CD4-positive, alpha-beta T cell treated with Interleukin-15 for 4 hours (primary cell): ENCODE measurements at places on chromosomes 5 and 9.

DNA sequence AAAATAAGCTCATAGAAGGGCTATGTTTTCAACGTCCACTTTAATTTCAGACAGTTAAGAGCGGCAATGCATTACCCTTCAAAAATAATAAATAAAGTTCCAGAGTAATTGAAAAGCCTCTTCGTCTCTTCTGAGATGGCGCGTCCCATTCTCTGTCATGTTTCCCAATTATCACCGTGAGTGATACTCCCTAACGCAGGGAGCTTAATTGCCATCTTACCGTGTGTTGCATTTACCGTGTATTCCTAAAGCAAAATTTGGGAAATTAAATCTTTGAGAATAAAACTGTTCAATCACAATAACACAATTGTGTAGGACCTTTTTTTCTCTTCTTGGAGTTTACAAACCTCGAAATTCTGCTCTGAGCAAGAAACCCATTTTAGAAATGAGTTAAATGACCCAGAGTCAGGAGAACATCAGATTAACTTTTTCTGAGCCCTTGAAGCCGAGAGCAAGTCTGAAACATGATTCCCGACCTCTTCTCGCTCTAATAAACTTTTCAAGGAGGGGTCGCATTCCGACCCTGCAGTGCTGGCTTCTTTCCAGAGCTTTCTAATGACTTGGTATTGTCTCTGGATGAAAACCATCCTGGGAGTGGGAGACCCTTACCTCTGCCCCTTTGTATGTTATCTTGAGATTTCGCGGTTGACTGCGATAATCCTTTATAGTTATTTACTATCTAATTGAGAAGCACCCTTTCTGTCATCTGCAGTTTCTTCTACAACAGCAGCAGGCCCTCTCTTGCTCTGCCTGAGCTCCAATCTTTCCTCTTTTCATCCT is 251.5 kb downstream of the FSTL4 start:
- DNase-seq: no peak

DNA sequence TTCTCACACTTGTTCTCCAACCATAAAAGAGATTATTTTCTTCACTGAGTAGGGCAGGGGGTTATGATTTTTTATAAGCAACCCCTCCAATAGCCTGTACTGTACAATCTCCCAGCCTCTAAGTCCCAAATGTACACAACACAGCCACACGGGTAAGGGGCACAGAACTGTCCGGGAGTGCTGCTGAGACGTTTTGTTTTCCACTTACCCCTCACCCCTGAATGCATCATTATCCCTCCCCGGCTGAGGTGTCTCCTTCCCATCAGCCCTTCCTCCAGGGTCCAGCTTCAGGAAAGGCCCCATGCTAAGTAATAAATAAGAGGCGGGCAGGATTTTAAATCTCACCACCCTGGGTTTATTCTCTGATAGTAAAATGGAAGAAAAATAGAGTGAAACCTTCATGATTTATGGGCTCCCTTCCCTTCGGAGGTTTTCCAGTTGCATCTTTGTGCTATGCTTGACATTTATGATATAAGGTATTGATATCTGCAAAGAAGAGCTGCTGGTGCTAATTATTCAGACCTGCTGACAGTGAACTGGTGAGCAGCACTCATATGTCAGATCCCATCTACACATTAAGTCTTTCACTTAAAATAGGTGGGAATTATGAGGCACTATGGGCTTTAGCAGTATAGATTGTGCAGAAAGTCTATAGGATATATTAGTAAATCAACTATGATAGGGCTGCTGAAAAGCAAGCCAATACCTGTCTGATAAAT is 67.2 kb upstream of the MEGF10 start:
- DNase-seq: no peak

- no peak for DNase-seq
These were observed 102.1 kb downstream of the PAM start for GRCh38 chr5:102857076-102857818.

- no peak for DNase-seq
These were observed 27.6 kb downstream of the SEMA4D start for GRCh38 chr9:89470224-89470839.

DNA sequence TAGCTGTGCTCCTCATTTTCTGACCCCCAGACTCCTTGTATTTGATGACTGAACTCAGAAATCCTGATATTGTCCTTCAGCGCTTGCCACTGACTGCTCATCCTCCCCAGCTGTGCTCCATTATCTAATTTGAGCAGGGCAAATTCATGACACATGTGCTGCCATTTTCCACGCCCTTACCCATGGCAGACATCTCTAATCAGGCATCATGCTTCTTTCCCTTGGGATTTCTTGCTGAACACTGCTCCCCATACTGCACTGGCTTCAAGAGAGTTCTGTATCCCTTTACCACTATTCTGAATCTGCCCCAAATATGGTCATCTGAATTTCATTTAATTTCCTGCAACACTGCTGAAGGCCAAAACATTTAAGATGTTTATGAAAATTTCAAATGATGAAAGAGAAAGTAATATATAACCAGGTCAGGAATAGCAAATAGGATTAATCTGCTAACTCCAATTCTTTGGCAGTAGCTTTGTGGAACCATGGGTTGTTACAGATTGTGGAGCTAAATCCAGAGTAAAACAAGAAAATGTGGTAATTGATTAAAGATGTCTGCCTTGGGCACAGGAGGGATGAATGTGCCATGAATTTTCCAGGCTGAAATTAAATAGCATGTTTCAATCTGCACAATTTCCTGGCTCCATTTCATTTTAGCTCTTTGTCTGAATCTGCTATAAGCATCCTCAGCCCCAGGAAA is 93.6 kb downstream of the CYFIP2 start:
- no peak for DNase-seq

DNA sequence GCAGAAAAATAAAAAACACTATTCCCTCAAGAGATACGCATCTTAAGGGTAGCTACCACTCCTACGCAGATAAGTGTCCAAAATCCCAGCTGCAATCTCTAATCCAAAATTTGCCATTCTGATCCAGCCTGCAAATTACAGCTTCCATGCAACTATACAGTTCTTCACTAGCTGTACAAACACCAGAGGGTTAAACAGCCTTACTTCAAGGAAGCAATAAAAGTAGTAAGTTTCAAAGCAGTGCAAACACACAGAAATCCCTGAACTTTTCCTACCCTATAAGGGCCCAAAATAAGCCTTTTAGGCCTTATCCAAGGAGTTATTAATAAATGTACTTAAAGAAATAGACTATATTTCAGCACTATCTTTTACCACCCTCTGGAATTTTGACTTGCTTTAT is 39.5 kb downstream of the PWWP2A start:
- no peak for DNase-seq

GRCh38 chr9:136098844-136099243 is 3.8 kb upstream of the NACC2 start:
- DNase-seq: no peak

DNA sequence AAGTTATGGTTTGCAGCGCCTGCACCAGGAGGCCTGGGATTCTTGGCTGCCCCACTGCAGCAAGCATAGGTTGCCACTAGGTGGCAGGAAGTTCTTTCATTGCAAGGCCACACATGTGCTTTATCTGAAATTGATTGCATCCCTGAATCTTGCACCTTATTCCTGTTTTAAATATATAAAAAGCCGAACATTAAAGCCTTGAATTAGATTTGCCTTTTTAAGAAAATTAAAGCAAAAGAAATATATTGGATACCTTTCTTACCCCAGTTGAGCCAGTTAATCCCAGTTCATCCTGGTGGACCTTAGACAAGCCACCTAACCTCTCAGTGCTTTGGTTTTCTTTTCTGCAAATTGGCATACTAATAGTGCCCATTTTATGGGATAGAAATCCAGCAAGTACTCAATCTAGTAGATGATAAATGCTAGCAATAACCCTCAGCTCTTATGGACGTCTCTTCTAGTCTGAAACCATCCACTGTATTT is 6.3 kb upstream of the TRMT10B start:
- DNase-seq: peak; percentile 61

DNA sequence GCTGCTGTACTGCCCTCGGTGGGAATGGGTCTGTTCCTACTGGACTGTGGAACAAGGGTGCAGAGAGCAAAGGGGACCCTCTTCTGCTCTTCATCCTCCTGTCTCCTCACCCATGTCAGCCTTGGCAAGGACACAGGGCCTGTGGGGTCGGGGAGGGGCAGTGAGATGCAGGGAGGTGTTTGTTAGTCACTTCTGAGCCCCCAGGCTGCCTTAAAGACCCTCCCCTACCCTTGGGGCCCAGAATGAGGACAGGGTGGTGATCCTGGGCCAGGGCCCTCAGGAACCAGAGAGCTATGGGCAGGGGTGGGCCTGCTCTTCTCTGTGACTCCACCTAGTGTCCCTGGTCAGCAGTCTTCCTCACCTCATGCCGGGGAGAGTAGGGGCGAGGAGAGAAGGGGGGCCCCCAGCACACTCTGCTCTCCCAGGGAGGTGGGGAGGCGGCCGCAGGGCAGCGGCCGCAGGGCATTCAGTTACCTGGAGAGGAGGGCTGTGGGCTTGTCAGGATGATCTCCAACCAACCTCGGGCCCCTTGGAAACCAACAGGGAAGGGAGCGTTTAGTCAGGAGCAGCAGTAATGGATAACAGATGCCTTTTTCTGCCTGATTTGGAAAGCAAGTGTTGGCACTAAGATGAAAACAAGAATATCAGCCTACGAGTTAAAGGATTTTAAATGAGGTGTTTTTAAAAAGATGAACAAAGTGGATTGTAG is 62.0 kb upstream of the GARNL3 start:
- no peak for DNase-seq

DNA sequence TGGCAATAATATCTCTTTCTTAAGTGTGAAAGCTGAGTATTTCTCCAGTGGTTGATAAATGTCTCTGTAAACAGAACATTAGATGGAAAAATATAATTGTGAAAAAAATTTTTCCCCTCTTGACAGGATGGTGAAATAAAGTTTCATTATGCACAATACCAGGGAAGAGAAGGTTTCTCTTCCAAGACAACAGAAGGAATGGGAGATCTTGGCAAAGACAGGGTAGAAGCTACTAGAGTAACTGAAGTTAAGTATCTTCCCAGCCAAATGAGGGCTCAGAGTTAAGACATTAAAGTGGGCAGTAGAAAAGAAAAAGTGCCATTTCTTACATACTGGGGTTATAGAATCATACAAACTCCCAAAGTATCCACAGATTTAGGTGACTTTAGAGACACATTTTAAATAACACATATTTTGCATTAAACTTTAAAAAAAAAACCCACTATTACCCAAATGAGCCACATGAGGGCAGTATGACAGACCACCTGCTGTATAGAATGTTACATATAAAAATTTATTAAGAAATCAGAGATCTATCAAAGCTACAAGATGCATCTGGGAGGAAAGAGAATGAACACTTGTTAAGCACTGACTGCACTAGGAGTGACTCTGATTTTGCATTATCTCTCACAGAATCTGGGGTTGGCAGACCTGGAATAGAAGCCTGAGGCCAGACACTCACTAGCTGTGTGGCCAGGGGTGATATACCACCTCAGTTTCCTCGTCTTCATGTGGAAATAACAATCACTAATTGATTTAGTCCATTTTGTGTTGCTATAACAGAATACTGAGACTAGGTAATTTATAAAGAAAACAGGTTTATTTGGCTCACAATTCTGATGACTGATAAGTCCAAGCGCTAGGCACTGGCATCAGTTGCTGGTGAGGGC is 98.5 kb downstream of the ARSB start:
- DNase-seq: no peak

DNA sequence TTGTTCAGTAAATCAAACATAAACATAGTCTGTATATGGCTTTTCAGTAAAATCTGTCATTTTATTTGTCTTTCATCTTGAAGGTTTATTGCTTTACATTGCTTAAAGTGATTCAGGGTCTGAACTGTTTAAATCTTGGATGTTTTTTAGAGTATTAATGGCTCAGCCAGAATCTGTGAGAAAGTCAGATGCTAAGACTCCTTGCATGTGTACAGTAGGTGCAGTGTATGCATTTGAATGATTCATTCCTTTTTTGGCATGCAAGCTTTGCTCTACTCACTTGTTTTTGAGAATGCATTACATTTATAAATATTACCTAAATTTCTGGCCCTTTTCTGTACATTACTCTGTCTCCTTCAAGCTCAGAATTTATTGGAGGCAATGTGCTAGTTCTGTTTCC is 271.0 kb upstream of the RIOK2 start:
- no peak for DNase-seq

GRCh38 chr9:35515766-35516165 is 25.9 kb downstream of the RUSC2 start:
- DNase-seq: no peak

- DNase-seq: no peak
These were observed 340.2 kb downstream of the ADAMTS6 start for GRCh38 chr5:65141493-65141892.

- DNase-seq: no peak
These were observed 701 bp downstream of the PARP8 start for GRCh38 chr5:50667023-50667652.

DNA sequence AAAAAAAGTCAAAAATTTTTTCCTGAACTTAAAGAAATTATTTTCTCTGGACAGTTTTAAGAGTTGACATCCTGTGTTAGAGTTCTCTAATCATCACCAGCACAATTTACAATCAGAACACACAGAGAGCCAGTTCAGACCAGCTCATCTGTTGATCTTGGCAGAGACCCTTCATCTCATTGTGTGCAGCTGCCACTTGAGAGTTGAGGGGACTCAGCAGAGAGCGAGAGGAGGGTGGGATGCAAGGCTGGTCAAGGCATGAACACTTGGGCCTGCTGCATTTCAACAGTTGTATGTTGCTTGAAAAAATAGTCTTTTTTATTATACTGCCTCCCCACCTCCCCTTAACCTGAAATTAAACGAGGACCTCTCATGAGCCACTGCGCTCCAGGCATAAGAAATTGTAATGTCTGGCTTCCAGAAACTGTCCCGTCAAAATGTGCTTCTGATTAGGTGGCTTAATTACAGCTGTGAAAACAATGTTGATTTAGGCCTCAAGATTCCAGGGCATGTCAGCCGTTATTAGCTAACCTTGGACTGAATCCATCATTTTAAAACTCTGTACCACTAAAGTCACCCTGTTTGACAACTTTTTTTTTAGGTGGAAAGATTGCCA is 383.6 kb downstream of the CCDC171 start:
- DNase-seq: no peak

DNA sequence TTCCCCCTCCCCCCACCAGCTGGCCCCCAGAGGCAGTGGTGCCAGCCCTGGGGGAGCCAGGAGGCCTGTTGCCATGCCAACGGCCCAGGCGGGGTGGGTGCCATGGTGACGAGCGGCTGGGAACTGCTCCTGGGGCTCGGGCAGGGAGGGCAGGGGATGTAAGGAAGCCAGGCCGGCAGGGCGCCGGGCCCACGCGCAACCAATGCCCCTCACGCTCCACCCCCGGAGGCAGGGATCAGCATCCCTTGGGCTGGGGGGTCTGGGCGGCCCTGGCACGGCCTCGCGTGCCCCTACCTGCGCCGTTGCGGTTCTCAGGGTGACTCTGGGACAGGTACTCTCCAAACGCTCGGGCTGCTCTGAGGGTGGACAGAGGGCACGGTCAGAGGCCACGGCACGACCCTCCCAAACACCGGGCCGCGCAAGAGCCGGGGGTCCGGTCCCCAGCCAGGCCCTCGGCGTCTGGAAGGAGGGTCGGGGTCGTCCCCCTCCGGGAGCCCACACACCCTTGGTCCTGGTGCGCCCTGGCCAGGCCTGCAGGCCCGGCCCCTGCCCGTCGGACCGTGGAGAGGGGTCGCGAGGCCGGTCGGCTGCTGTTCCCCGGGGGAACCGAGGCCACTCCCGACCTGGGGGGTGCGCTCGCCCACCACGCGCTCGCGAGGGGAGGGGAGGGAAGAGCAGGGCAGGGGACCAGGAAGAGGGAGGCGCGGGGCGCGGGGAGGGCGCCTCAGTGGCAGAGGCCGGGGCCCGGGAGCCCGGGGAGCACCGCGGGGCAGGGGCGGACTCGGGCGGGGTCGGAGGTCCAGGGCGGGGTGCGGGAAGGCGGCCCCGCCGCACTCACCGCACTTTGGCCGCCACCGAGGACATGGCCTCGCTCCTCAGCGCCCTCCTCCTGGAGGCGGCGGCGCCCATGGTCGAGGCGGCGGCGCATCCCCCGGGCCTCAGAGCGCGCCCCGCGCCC is 661 bp downstream of the NSMF start:
- no peak for DNase-seq
